NCI-H2171 (cell line): ENCODE measurements at places on chromosomes 16 and 17.

- DNase-seq, result no peak
Observed at GRCh38 chr17:64428406-64428805, 20.5 kb upstream of the MILR1 start.

DNA sequence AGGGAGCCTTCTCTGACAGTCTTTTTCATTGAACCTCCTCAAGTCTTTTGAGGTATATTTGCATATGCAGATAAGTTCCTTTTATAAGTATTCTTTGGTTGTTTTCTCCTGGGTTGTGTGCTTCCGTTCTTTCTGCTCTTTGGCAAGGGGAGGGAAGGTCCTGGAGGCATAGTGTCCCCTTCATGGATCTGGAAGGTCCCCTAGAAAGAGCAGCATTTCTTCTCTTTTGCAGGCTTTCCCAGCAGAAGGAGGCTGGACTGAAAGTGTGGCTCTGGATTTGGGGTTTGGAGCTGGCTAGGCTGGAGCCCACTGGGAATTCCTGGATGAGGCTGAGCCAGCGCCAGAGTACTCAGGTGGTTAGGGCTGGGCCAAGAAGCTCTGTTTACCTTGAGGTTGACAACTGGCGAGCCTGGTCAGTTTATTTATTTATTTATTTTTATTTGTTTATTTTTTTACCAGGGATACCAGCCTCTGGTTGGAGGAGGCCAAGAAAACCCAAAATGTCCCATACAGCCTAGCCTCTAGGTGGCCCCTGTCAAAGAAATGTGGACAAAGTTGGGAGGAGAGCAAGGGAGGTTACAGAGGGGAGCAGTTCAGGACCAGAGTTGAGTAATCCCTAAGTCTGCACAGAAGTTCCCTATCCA lies 5.4 kb upstream of the TOP2A start:
- DNase-seq, result peak; percentile 7

- DNase-seq, result no peak
Observed at GRCh38 chr16:52501746-52502145, 45.2 kb downstream of the TOX3 start.

DNA sequence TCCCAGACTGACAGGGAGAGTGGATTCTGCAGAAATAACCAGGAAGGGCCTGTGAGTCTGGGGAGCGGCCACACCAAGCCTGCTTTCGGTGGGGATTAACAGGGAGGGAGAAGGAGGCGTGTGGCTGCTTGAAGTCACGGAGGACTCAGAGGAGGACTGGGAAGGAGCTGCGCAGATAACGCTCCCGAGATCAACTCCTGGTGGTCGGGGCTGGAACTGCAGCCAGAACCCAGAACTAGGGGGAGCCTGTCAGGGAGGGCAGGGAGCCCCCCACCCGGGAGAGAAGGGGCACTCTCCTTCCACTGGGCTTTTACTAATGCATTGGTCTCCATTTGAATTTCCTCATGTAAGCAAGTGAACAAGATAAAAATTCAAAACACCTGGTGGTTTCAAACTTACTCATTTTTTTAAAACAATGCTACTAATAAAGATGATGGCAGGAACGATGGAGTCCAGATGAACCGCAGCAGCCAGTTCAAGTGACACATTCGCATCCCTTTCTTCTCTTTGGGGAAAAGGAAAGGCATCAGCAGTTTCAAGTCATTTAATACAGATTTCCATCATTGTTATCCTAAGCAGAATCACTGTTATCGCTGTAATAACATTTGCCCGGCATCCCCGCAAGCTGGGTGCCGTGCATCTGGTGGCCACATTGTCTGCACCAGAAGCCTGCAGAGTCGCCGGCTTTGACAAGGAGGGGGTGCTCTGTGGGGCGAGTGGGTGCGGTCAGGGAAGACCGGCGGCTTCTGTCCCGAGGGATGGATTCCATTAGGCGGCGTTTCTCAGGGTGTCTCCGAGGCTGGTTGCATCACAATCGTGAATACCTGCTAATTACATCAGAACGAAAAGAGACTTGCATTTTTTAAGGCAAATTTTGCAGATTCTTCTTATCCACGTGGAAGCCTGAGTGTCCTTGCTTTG lies 183.0 kb downstream of the FOXL1 start:
- peak; percentile 27 for DNase-seq

GRCh38 chr16:22816475-22816874 lies 2.5 kb downstream of the HS3ST2 start:
- DNase-seq, result no peak

GRCh38 chr16:89407282-89407924 lies 83.0 kb downstream of the ANKRD11 start:
- DNase-seq, result no peak

GRCh38 chr17:29956225-29956624 lies 14.8 kb downstream of the EFCAB5 start:
- no peak for DNase-seq

DNA sequence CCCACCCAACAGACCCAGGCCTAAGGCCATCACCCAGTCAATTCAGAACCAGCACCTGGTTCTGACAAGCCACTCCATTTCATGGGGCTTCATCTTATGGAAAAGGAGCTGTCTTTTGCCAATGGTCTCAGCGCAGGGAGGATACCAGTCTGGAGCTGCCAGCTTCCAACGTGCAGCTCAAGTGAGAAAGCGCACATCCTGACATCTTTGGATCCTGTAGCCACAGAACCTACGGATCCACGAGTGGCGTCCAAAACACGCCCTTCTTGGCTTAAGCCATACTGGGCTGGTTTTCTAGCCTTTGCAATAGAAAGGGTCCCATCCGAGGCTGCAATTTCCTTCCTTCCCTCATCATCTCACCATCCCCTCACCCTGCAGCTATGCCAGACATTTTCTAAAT lies 101.8 kb downstream of the GAS7 start:
- DNase-seq, result no peak

DNA sequence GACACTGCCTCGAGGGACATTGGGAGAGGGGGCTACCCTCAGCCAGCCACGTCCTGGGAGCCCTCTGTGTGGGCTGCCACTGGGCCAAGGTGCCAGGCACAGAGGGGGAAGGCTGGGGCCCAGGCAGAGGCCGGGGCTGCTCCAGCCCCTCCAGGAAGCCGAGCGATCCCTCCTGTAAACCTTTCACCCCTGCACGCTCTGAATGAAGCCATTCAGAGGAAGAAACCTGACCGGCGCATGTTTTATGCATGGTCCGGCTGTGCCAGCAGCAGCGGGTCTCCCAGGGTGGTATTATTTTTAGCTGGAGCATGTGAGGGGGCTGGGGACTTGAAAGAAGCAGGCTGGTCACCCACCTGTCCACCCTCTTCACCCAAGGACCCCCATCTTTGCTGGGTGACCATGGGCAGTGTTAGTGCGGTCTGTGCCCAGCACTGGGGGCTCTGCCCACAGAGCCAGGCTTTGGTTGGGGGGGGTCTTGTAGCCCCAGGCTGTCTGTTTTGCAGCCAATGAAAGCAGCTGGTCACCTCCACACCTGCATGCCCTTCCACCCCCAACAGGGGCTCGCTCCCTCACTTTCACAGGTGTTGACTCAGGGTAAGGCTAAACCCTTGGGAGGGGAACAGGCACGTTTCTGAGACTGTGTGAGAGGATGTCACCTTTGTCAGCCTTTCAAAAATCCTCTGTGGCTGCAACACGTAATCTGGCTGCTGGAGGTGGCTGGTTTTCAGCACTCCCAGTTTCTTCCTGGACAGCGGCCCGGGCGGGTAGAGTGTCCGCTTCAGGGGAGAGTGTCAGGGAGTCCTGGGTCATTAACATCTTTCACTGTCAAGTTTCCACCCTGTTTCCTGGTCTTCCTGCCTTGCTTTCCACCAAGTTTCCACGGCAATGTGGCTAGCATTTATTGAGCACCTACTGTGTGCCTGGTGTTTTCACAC lies 77.1 kb upstream of the BRD7 start:
- DNase-seq, result no peak

DNA sequence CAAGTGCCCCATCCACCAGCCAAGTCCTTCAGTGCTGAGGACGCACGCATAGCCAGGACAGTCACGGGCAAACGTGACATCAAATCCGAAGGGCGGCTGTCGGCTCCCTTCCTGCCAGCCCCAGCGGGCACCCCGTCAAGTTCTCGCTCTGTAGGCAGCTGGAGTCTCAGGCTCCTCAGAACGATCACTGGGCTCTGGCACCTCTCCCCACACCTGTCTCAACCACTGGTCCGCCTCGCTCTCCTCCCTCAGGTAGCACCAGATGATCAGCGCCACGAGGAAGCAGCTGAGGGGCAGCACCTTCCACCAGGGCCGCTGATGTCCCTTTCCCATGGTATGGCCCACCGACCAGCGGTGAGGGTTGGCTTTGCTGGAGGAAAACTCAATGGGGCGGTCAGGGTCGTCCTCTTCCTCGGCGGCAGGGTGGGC lies 422 bp downstream of the UQCC4 start:
- DNase-seq, result no peak

DNA sequence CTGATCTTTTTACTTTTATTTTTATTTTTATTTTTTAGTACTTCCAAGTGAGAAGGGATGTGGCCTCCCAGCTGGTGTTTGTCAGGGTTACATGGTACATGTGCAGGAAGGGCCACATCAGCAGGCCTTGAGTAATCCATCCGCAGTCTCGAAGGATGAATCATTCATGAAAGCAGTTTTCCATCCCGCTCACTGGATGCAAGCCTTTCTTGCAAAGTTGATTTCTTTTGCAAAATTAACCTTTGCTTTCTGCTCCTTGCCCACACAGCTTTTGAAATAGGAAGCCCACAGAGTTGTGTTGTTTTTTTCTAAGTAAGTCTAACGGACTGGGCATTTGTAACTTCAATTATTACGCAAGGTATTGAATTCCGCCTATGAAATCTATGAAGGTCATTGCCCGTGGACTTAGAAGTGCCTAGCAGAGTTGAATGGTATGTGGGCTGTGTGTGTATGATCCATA lies 157.4 kb downstream of the PRKCA start:
- DNase-seq, result no peak

- DNase-seq, result no peak
Observed at GRCh38 chr16:2855536-2855935, 2.4 kb downstream of the PRSS22 start.

- no peak for DNase-seq
Observed at GRCh38 chr17:17034496-17035075, 7.7 kb upstream of the MPRIP start.

- no peak for DNase-seq
Observed at GRCh38 chr16:63426275-63426870, 1390.1 kb upstream of the CDH8 start.

DNA sequence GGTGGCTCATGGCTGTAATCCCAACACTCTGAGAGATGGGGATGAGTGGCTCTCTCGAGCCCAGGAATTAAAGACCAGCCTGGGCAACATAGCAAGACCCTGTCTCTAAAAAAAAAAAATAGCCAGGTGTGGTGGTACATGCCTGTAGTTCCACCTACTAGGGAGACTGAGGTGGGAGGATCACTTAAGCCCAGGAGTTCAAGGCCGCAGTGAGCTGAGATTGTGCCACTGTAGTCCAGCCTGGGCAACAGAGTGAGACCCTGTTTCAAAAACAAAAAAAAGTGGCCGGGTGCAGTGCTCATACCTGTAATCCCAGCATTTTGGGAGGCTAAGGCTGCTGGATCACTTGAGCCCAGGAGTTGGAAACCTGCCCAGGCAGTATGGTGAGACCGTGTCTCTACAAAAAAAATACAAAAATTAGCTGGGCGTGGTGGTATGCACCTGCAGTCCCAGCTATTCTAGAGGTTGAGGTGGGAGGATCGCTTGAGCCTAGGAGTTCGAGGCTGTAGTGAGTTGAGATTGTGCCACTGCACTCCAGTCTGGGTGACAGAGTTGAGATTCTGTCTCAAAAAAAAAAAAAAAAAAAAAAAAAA lies 3.0 kb downstream of the C16orf54 start:
- peak; percentile 42 for DNase-seq

GRCh38 chr16:10865991-10866966 lies 10.7 kb upstream of the CIITA start:
- no peak for DNase-seq

DNA sequence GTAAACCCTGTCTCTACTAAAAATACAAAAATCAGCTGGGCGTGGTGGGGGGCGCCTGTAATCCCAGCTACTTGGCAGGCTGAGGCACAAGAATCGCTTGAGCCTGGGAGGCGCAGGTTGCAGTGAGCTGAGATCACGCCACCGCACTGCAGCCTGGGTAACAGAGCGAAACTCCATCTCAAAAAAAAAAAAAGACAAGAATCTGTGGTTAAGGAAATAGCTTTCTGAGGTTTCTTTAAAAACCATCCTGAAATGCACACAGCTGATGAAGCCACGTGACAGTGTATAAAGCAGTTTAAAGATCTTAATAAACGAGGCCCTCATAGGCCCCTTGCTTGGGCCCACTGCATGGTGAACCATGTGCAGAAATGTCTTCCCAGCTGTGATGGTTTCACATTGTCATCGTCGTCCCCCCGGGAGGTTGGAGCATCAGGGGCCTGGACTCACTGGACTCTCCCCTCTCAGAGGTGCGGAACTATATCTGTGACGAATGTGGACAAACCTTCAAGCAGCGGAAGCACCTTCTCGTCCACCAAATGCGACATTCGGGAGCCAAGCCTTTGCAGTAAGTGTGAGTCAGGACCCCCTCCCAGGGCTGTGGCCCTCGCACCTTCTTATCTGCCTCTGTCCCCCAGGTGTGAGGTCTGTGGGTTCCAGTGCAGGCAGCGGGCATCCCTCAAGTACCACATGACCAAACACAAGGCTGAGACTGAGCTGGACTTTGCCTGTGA lies 16.2 kb downstream of the ZNF276 start:
- DNase-seq, result no peak

- peak; percentile 35 for DNase-seq
Observed at GRCh38 chr16:13307255-13307654, 405.9 kb downstream of the SHISA9 start.

GRCh38 chr17:30351735-30352134 lies 17.9 kb upstream of the TMIGD1 start:
- DNase-seq, result no peak

- no peak for DNase-seq
Observed at GRCh38 chr17:40224718-40225550, 5.8 kb downstream of the WIPF2 start.

DNA sequence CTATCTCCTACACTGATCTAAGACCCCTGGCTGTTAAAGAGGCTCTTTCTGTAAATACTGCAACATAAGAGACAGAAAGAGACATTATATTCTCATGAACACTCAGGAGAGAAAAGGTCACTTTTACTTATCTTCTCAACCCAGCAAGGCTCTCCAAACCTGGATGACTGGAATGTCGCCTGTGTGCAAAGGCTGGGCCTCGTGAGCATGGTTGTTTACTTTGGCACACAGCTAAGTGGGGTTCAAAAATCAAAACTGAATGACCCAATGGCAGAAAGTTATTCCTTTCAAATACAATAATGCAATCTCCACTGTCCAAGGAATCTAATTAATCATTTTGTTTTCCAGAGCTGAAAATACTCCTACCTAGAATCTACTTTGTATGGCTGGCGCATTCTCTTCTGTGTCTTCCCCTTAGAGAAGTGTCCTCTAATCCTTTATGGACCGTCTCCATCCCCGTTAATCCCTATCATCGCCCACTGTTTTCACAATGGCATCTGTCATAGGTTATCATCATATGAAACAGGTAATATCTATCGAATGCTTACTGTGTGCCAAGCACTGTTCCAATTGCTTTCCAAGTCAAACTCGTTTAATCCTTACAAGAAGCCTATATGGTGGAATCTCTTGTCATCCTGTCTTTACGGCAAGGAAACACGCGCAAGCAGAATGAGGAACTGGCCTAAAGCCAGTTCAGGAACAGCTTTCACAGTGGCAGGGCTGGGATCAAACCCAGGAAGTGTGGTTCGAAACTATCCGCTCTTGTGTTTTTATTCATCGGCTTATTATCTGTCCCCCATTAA lies 1.3 kb downstream of the SLX4 start:
- DNase-seq, result no peak

GRCh38 chr16:28932339-28933141 lies 769 bp downstream of the CD19 start:
- no peak for DNase-seq

- no peak for DNase-seq
Observed at GRCh38 chr17:66849851-66850580, 15.1 kb downstream of the CACNG5 start.

GRCh38 chr17:59534583-59534982 lies 30.8 kb upstream of the DHX40 start:
- DNase-seq, result no peak
